Breast epithelium (tissue), 4 donors: ENCODE measurements at places on chromosomes 7 and 10. TPM values are rescaled to one million over a fixed set of nuclear protein-coding genes. Genes with fewer than 3 reads are reported as not detected.
A peak's percentile ranks its signal among the peaks of the same experiment; 100 is the strongest.

GRCh38 chr10:70617798-70618568 is 15.4 kb upstream of the PRF1 start:
- no peak overlapping the region for H3K4me3 ChIP-seq
- H3K36me3 ChIP-seq, result no peaks in the 10 kb centered on the region
- no peak for DNase-seq
- H3K4me1 ChIP-seq, result no peaks in the 10 kb centered on the region
- no peak overlapping the region for H3K27ac ChIP-seq
- no peaks in the 10 kb centered on the region for H3K27me3 ChIP-seq

- H3K36me3 ChIP-seq, result no peaks in the 10 kb centered on the region
- H3K27me3 ChIP-seq, result no peaks in the 10 kb centered on the region
- no peak for DNase-seq
- no peak overlapping the region for H3K27ac ChIP-seq
- H3K4me3 ChIP-seq, result no peak overlapping the region
Observed at GRCh38 chr7:91344911-91345310, 80.7 kb downstream of the FZD1 start.

- no peaks in the 10 kb centered on the region for H3K27me3 ChIP-seq
- no peak for DNase-seq
- no peak overlapping the region for H3K4me3 ChIP-seq
- H3K36me3 ChIP-seq, result no peaks in the 10 kb centered on the region
- no peak overlapping the region for H3K27ac ChIP-seq
- H3K4me1 ChIP-seq, result no peaks in the 10 kb centered on the region
Observed at GRCh38 chr10:102904346-102904745, 13.7 kb upstream of the CNNM2 start.

DNA sequence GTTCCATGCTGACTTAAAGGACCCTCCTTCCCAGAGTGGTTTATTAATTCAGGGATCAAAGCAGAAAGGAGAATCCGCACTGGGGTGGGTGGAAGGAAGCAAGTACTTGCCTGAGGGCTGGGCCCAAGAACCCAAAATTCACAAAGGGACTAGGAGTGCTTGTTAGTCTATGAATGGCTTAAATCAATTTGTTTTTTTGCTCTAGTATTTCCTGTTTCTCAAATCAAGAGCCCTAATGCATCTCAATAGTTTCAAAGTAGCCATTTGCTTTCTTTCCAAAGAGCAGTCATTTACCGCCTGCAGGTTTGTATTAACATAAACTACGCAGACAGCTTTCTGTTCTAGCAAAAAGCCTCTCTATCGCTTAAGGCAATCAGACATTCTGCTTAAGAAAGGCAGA is 44.2 kb upstream of the SLC35G1 start:
- no peak overlapping the region for H3K4me3 ChIP-seq
- DNase-seq, result no peak
- H3K4me1 ChIP-seq, result no peaks in the 10 kb centered on the region
- H3K27me3 ChIP-seq, result no peaks in the 10 kb centered on the region

- no peak overlapping the region for H3K27ac ChIP-seq
- DNase-seq, result no peak
Observed at GRCh38 chr10:27035163-27035562, 65.1 kb downstream of the ANKRD26 start.

- peak overlapping the region; percentile 75 for H3K27ac ChIP-seq
- H3K4me1 ChIP-seq, result peaks cover 4% of the 10 kb centered on the region
- H3K4me3 ChIP-seq, result peak overlapping the region; percentile 20
- no peaks in the 10 kb centered on the region for H3K36me3 ChIP-seq
Observed at GRCh38 chr7:4880218-4880617, 3.3 kb downstream of the RADIL start.

DNA sequence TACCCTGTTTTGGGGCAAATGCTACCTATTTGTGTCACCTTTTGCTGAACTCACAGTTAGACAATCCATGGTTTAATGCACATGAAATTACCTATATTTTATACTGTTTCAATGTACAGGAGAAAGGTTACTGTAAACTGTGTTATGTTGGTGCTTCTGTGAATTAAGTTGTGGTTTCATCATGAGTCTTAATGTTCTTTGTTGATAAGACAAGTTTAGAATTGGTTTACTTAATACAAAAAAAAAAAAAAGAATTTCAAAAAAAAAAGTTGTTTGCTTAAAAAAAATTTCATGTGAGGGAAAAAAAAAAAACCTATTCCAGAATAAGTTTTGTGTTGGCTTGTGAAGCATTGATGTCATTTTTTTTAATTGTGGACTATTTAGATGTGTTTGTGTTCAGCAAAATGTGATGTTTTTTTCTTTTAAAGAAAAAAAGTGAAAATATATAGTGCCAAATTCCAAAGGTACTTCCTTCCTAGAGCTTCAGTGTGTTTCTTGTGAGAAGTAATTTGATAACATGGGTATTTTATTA is 280.3 kb downstream of the USP6NL start:
- no peaks in the 10 kb centered on the region for H3K4me1 ChIP-seq
- no peaks in the 10 kb centered on the region for H3K36me3 ChIP-seq
- DNase-seq, result no peak
- H3K4me3 ChIP-seq, result no peak overlapping the region
- no peak overlapping the region for H3K27ac ChIP-seq

GRCh38 chr7:79620291-79620690 is 166.8 kb upstream of the MAGI2 start:
- H3K4me3 ChIP-seq, result no peak overlapping the region
- no peaks in the 10 kb centered on the region for H3K27me3 ChIP-seq
- H3K4me1 ChIP-seq, result no peaks in the 10 kb centered on the region
- H3K27ac ChIP-seq, result no peak overlapping the region

DNA sequence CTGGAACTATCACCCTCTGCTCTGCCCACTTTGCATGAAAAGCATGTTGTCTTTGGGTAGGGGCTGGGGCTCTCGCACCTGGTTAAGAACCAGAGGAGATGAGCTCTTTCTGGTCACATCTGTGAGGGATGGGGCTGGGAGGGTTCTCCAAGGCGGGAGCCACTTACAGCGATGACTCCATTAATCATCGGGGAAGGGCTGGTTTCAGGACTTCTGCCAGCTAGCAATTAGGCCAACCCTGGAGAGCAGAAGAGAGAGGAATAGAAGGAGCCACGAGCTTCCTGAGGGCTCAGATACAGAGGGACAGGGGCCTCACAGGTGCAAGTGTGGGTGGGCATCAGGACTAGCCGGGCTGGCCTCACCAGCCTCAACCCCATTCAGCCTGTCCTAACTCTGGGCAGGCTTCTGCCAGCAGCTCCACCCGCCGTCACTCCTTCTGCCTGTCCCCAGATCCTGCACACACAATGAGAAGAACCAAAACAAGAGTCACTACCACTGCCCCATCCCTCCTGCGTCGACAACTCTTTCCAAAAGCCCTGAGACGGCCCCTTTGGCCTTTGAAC is 8.4 kb downstream of the AQP1 start:
- H3K4me3 ChIP-seq, result no peak overlapping the region
- no peaks in the 10 kb centered on the region for H3K27me3 ChIP-seq
- H3K4me1 ChIP-seq, result no peaks in the 10 kb centered on the region

- H3K4me1 ChIP-seq, result no peaks in the 10 kb centered on the region
- H3K27me3 ChIP-seq, result no peaks in the 10 kb centered on the region
- H3K27ac ChIP-seq, result no peak overlapping the region
- no peaks in the 10 kb centered on the region for H3K36me3 ChIP-seq
- no peak for DNase-seq
Observed at GRCh38 chr7:9719303-9719702, 1254.4 kb upstream of the PHF14 start.

GRCh38 chr10:75841266-75841665 is 409.8 kb downstream of the LRMDA start:
- H3K4me3 ChIP-seq, result no peak overlapping the region
- no peak for DNase-seq
- H3K27me3 ChIP-seq, result no peaks in the 10 kb centered on the region
- H3K4me1 ChIP-seq, result no peaks in the 10 kb centered on the region
- H3K36me3 ChIP-seq, result no peaks in the 10 kb centered on the region

DNA sequence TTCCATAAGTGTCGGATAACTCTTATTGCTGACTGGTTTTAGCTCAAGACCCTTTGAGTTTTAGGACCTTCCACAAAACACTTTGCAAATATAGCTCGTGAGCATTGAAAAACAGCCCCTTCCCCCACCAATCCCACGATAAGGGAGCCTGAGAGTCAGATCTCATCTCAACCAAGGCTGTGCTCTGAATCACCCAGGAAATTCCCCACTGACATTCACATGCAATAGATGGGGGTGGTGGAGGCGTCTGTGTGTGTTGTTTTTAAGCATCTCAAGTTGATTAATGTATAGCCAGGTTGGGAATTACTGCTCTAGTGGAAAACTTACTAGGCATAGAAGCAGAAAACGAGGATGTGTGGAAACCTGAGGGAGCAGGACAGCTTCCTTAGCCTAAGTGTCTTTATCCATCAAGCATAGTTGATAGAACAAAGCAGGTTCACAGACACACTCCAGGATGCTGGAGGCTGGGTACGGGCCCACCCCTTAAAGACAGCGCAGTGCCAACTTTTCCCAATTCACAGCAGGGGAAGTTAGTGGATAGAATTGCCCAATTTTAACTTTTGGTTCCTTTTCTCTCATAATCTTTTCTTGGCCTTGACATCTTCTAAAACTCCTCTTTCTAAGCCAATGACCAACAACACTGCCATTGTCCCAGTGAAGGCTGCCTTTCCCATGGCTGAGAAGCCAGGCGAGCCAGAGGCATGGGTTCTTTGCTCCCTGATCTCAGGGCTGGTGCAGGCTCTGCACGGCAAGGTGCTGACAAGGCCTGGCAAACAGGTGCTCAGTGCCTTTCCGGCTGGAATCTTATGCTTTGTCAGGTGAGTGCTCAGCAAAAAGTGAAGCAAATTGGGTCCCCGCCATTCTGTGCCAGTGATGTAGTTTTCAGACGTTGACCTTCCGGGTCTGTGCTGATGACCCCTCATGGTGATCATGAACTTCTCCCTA is 98.5 kb upstream of the INSIG1 start:
- H3K36me3 ChIP-seq, result no peaks in the 10 kb centered on the region
- DNase-seq, result no peak
- no peaks in the 10 kb centered on the region for H3K4me1 ChIP-seq
- H3K4me3 ChIP-seq, result no peak overlapping the region
- H3K27me3 ChIP-seq, result no peaks in the 10 kb centered on the region

DNA sequence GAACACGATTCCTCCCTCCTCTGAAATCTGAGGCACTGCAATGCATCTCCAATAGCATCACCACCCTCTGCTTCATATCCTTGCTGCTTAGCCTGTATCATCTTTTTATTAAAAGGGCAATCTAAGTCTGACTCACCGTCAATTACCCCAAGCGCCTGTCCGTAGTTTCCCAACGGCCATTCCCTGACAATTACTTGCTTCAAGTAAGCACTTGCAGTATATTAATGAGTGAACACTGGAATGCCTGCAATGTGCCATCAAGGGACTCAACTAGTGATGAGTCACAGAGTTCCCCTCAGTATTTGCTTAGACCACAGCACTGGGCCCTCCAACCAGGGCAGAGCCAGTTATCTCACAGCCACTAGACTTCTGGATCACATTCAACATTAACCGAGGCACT is 19.5 kb upstream of the PPP1R3C start:
- H3K4me1 ChIP-seq, result peaks cover 11% of the 10 kb centered on the region
- peak; percentile 63 for DNase-seq
- H3K4me3 ChIP-seq, result no peak overlapping the region
- H3K27me3 ChIP-seq, result no peaks in the 10 kb centered on the region

DNA sequence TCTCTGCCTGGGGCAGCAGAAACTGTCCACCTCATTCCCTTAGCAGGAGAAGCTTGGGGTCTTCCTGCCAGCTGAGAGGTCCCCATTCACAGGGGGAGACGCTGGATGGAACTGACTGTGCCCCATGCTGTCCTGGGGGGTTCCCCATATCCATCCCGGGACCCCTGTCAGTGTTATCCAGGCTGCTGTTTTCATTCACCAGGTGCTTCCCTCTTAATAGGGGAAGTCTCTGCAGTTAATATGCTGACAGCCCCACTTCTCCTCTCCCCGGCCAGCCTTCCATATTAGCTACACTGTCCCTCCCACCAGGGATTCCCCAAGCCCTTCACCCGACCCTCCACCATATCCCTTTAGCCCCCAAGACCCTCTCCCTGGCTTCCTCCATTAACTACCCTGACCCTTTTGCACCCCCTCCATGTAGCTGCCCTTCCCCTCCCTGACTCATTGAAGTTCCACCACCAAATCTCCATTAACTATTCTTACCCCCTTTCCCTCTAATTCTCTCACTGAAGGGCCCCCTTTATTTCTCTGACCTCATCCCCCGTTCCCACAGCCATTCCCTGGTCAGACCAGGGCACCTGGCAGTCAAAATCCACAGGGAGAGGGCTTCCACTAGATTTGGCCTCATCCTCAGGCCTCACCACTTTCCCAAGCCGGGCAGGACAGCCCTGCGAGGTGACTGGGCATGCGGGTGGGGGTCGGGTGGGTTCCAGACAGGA is 92.0 kb upstream of the PAX2 start:
- H3K27ac ChIP-seq, result no peak overlapping the region
- H3K27me3 ChIP-seq, result peaks cover 9% of the 10 kb centered on the region
- peaks cover 5% of the 10 kb centered on the region for H3K4me1 ChIP-seq
- H3K36me3 ChIP-seq, result no peaks in the 10 kb centered on the region
- DNase-seq, result no peak

GRCh38 chr10:109964318-109964717 is 41.0 kb upstream of the XPNPEP1 start:
- H3K27ac ChIP-seq, result no peak overlapping the region
- H3K27me3 ChIP-seq, result no peaks in the 10 kb centered on the region
- no peak for DNase-seq
- peaks cover 6% of the 10 kb centered on the region for H3K4me1 ChIP-seq
- H3K4me3 ChIP-seq, result no peak overlapping the region

- no peaks in the 10 kb centered on the region for H3K4me1 ChIP-seq
- H3K36me3 ChIP-seq, result no peaks in the 10 kb centered on the region
- no peak overlapping the region for H3K4me3 ChIP-seq
Observed at GRCh38 chr7:33728873-33729551, 176.3 kb upstream of the BMPER start.

- H3K36me3 ChIP-seq, result no peaks in the 10 kb centered on the region
- H3K27me3 ChIP-seq, result no peaks in the 10 kb centered on the region
- H3K4me3 ChIP-seq, result no peak overlapping the region
- DNase-seq, result no peak
- H3K4me1 ChIP-seq, result no peaks in the 10 kb centered on the region
Observed at GRCh38 chr7:132203021-132203420, 373.2 kb downstream of the PLXNA4 start.

- no peaks in the 10 kb centered on the region for H3K27me3 ChIP-seq
- H3K27ac ChIP-seq, result peak overlapping the region; percentile 96
- peak overlapping the region; percentile 75 for H3K4me3 ChIP-seq
- no peaks in the 10 kb centered on the region for H3K36me3 ChIP-seq
- H3K4me1 ChIP-seq, result peaks cover 6% of the 10 kb centered on the region
- peak; percentile 3 for DNase-seq
Observed at GRCh38 chr7:27138985-27139333, 4.5 kb downstream of the HOXA5 start.

NUTM2E gene
- 0.73 TPM for total RNA-seq

CAMK1D gene
- total RNA-seq, result 4.4 TPM

PTPRZ1 gene
- total RNA-seq, result 32.1 TPM

ANKRD61 gene
- 0.33 TPM for total RNA-seq

BBIP1 gene
- 23.6 TPM for total RNA-seq

NPSR1 gene
- total RNA-seq, result not detected

C10orf105 gene
- total RNA-seq, result under 0.01 TPM
